Head of caudate nucleus (tissue), 42 donors: ENCODE measurements at places on chromosomes 5 and 9.
A peak's percentile ranks its signal among the peaks of the same experiment; 100 is the strongest.

DNA sequence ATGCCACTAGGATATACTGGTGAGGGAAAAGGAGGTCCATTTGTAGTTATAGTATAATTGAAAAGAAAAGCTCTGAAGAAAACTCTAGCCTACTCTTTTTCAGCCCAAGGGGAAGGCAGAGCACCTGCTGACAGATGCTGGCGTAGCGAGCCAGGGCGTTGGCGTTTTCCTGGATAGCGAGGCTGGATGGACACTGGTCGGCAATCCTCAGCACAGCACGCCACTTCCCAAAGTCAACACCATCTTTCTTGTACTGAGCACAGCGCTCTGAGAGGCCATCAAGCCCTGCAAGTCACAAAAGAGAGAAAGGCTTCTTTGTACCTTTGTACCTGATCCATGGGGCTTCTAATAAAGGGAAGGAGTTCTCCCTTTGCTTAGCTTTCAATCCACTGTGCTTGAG, 8.2 kb downstream of the ALDOB start:
- no peak for DNase-seq

DNA sequence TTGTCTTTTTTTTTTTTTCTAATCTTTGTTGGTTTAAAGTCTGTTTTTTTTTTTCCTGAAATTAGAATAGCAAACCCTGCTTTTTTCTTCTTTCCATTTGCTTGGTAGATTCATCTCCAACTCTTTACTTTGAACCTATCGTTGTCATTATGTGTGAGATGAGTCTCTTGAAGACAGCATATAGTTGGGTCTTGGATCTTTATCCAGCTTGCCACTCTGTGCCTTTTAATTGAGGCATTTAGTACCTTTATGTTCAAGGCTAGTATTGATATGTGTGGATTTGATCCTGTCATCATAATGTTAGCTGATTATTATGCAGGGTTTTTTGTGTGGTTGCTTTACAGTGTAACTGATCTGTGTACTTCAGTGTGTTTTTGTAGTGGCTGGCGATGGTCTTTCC, 383.8 kb downstream of the MAN2A1 start:
- no peak for DNase-seq

DNA sequence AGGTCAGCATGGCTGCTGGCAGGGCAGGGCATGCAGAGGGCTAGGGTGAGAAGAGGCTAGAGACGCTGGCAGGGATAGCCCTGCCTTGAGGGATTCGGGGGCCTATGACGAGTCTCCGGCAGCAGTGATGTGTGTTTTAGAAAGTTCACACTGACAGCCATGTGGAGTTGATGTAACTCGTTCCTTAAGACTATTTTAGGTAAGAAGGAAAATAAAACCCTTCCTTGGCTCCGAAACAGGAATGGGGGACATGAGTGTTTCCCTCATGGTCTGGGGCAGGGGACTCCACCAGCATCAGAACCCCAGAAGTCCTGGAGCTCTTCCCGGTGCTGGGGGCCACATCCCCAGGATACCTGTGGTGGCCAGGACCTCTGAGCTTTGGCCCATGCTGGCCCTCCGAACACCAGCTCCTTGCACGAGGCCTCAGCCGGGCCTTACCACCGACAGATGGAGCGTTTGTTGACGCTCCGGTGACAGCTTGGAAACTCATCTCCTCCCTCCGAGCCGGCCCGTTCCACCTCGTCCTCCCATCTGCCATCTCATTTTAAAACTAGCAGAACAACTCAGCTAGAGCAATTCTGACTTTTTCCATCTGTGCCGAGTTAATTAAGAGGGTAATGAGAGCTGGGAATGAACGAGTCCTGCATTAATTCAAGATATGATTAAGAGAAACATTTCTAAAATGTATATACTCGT, 337.7 kb downstream of the CDK5RAP2 start:
- no peak for DNase-seq

GRCh38 chr9:126032135-126032534, 285.0 kb downstream of the PBX3 start:
- DNase-seq, result no peak

GRCh38 chr5:108530706-108531105, 148.8 kb upstream of the FBXL17 start:
- no peak for DNase-seq

- DNase-seq, result no peak
These were observed 132.5 kb downstream of the CDH18 start for GRCh38 chr5:19855453-19855852.

GRCh38 chr5:92749943-92750342, 831.1 kb downstream of the NR2F1-AS1 start:
- DNase-seq, result no peak

DNA sequence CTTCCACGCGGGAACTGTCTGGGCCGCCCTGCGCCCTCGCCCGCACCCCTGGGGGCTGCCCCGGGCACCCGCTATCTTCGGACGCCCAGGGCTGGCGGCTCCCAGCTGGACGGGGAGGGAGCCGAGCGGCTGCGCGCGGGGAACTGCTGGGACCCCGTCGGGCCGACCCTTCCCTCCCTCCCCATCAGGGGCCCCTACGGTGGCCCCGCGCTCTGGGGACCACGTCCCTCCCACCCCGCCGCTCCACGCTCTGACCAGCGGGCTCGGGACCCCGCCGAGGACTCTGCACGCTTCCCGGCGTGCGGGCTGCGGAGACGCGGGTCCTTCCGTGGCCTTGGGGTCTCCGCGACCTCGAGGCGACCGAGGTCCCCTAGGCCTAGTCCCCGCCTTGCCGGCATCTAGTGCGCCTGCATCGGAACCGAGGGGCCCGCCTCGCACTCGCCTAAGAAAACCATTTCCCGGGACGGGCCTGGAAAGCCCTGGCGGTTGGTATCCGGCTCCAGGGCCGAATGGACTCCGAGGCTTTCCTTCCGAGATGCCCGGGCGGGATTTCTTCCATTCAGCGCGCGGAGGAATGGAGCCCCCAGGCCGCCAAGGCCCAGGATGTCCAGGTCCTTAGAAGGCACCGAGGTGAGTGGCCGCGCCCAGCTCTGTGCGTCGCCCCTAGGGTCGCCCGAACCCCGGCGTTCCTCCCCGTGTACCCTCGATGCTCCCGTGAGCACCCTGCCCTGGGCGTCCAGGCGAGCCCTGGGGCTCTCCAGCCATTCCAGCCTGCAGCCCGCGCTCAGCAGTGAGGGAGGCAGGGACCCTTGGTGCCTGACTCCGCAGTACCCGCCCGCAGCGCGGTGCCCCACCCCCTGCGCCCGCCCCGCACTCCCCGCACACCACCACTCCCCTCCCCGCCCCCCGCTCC, 705 bp upstream of the SLC6A3 start:
- no peak for DNase-seq

DNA sequence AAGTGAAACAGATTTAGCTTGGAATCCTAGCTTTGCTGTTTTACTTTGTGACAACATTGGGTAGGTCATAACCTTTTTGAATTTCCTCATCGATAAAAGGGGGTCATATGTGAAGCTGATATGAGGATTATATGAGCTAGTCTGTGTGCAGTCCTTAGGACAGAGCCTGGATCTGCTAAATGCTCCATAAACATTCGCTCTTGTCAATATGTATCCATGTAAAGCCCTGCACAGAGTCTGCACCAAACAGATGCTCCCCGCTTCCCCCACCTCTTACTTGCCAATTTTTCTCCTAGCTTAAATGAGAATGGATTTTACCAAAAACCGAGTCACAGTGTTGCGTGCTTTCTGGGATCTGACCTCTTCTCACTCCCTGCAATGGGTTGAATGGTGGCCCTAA, 5.4 kb downstream of the ANKRD55 start:
- no peak for DNase-seq

DNA sequence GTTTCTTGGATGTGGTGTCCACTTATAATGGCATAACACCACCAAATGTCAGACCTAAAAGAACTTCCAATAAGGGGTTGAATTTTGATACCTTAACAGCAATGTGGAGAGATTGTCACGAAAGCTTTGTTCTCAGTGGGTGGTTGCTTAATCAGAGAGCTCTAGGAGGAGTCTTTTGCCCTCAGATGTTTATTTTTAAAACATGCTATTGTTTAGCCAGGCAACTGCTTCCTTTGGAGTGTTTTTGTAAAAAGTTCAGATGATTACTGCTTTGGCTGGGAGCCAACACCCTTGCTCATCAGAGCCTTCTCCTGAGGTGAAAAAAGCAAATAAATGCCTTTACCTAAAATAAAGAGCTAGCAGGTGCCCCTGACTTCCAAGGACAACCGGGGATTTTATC, 65.0 kb downstream of the SLC1A1 start:
- DNase-seq, result peak; percentile 30

GRCh38 chr9:89632192-89632733, 27.5 kb downstream of the GADD45G start:
- no peak for DNase-seq

DNA sequence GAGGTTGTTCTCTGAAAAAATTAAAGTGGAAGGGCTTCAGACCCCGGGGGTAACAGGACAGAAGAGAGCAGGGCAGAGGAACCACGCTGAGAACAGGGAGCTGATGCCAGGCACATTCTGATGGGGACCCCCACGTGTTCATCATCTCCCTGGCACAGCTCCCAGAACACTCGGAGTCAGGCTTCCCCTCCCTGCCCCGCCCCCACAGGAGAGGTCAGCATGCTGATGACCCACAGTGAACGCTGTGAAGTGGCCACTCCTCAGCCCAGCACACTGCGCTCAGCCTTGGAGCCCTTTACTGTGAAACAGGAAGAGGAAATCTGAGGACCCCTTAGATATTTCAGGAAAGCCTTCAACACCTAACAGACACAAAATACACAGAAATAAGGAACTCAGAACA, 16.4 kb downstream of the RETREG1 start:
- DNase-seq, result peak; percentile 89

DNA sequence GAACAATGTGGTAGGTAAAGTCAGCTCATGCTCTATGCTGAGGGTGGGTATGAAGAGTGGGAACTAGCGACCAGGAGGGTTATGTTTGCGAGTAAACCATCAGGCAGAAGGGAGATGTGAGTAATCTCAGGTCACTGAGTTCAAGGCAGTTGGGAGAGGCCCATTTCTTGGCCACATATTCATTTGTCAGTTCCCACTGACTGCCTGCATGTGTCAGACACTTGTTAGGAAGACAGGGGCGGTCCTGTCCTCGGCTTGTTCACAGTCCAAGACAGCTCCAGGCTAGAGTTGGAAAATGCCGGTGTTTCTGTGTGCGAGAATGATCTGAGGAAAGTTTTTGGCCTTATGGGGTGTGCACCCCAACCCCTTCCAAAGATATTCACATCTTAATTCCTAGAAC, 48.6 kb upstream of the GDNF start:
- no peak for DNase-seq

DNA sequence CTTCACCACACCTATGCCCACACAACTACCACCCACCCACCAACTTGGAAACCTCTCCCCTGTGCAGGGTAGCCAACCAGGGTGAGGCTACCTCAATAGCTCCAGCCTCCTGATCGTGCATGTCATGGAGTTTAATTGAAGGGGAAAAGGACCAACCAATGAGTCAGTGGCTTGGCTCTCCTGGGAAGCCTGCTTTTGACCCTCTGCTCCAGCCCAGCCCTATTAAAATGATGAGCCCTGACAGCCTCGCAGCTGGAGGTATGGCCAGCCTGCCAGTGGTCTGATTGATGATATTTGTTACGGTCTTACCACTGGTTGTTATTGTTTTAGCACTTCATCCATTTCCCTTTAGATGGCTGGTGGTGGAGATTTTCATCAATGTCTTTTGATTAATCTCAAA, 280.4 kb downstream of the SH3GL2 start:
- no peak for DNase-seq

DNA sequence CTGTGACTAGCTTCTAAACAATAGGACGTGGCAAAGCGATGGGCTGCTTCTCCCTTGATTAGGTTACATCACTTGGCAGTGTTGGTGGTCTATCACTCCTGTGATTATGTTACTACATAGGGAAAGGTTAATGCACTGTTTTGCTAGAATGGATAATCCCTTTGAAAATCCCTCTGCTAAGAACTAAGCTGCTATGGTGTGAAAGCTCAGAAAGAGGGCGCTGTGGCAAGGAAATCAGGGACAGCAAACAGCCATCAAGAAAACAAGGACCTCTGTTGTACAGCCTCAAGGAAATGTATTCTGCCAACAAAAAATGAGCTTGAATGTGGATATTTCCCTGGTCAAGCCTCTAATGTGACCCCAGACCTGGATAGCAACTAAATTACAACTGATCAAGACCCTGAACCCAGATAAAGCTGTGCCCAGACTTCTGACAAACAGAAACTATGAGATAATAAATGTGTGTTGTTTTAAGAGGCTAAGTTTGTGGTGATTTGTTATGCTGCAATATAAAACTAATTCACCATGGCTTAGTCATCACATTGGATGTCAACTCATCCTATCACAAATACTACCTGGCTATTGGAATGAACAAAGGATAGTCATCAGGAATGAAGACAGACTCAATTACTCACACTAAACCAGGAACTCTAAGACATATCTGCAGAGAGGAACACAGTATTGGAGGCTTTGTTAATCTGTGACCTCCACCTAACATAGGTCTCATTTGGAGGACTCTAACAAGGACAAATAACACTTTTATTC, 1215.9 kb downstream of the EFNA5 start:
- peak; percentile 40 for DNase-seq

GRCh38 chr9:6715755-6716643, 41.8 kb upstream of the KDM4C start:
- peak; percentile 62 for DNase-seq

DNA sequence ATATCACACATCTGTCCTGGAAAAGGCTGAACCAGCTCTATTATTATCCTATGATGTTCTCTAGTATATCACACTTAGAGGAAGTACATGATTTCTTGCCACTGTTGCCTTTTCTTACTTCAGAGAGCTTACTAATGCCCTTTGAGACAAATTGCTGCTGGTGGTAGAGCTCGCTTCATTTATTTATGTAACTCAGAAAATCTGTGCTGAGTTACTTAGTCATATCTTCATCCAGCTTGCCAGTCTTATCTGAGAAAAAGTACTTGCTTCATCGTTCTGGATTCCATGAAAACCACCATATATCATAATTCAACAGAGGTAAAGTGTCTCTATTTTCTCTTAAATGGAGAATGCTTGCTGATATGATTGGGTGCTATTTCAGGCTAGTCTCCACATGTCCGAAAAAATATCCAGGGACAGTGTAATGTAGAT, 26.6 kb downstream of the PTPDC1 start:
- no peak for DNase-seq

DNA sequence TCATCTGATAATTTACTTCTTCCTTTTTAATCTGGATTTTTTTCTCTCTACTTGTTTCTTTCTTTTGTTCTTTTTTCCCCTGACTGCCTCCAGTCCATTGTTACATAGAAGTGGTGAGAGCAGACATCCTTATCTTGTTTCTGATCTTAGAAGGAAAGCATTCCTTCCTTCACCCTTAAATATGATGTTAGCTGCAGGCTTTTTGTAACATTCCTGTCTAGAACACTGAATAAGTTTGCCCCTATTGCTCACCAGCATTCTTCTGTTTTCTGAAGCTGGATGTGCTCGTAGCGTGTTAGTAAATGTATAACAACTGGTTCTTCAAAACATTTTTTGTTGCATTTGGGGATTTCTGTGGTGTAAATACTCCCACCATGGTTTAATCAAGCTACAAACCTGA, 136.7 kb upstream of the NFIL3 start:
- no peak for DNase-seq
